ENCODE measurements at places on chromosomes 6 and 20.
A peak's percentile ranks its signal among the peaks of the same experiment; 100 is the strongest.

DNA sequence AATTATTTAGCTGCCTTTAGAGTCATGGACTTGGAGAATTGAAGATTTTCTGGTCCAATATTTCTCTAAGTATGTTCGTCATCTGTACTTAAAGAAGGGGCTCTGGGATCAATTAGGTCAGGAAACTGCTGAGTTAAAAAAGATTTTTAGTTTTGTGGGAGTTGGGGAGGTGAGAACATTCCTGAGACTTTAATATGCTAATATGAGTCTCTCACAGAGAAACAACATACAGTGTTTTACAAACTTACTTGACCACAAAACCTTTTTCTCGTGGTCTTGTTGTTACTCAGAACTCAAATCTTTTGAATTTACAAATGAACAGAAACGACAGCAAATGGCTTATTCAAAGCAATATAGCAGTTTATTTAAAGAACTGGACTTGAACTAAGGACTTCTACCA, 67.9 kb downstream of the LIN28B start:
- no peak for DNase-seq

- DNase-seq = no peak
Observed at GRCh38 chr6:24775520-24776058, 852 bp downstream of the GMNN start.

DNA sequence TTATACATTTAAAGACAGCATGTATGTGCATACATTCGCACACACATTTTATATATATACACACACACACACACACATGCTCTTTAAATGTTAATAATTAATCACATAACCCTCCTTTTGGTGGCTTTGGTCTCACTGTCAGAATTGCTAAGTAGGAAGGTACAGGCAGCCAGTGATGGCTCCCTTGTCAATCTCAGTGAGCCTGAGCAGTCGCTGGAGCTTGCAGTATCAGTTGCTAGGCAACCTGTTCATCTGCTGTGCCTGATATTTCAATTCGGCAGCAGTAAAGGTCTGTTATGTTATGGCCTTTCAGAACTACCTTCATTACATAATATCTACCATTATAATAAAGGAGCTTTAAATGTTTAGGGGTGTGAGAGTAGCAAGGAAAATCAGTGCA, 374.3 kb downstream of the LMBRD1 start:
- DNase-seq = no peak

GRCh38 chr6:168221000-168221399, 98.6 kb downstream of the DACT2 start:
- DNase-seq = no peak

DNA sequence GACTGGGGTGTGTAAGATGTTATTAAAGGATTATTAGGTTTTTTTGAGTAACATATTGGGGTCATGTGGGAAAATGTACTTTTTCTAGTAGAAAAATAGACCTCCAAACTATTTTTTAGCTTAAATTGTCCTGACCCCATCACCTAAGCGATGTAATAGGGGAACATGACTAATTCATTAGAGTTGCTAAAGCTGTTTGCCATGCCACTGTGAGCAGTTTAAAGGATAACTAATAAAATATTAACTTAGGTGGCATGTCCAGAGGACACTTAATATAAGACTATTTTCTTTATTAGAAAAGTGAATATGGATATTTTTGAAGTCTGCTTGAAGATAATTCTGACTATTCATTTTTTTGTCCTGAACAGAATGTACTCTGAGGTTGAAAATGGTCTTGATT, 545.9 kb upstream of the BTBD3 start:
- no peak for DNase-seq

- DNase-seq = peak; percentile 84
Observed at GRCh38 chr6:37051138-37052026, 45.9 kb downstream of the FGD2 start.

- DNase-seq = no peak
Observed at GRCh38 chr6:158143700-158144099, 24.4 kb downstream of the SERAC1 start.

DNA sequence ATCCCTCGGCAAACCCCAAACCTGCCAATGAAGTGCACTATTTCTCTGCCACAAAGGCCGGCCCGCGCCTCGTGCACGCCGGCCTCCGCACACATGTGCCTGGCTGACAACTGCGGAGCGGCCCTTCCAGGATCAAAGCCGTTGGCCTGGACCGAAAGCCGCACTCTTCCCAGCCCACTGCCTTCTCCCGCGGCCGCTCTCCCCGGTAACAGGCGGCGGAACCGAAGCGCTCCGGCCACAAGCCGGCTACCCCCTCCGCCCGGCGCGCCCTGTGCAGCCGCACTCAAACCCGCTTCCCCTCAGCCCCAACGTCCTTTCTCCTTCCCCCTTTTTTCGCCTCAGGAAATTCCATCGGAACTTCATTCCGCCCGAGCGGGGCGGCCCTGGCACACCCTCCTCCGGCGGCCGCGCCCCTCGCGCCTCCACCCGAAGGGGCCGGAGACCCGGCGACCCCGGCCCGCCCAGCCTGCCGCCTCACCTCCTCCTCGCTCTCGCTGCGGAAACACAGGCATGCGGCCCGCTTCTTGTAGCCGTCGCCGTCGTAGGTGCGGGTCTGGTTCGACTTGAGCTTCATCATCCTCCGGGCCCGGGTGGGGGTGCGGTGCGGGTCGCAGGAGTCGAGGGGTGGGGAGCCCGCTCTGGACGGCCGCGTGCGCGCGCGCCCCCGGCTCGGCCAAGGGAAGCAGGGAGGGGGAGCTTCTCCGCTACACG, 528 bp downstream of the NUDT3 start:
- DNase-seq = peak; percentile 41

DNA sequence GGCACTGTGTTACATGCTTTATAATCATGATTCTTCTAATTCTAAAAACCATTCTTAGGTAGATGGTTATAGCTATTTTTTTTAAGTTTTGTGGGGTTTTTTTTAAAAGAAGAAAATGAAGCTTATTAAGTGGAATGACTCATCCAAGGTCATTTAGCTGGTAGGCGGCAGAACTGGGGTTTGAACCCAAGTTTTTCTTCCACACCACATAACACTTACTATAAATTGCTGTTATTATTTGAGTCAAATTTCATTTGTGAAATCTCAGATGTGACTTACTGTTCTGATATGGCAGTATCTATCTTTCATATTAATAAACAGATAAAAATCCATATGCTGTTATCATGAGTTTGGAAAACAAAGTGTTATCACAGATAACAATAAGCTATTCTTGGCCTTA, 10.4 kb upstream of the COL10A1 start:
- no peak for DNase-seq

DNA sequence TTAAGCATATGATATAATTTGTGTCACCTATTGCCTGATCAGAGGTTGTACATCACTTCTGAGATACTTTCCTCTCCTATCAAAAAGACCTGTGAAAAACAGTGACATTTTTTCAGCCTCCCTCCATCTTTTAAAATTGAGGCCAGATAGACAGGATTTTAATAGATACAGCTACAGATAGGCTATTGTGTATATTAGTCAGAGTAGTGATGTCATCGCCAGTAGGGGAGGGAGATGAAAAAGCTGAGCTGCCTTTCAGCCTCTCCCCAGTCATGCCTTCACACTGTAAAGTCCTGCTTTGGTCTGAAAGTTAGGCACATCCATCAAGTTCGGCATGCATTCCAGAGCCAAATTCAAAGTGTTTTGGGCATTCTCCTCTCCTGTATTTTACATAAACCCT, 7.9 kb upstream of the PABPC1L start:
- DNase-seq = no peak

- no peak for DNase-seq
Observed at GRCh38 chr20:50356525-50356885, 153.7 kb upstream of the PTPN1 start.

DNA sequence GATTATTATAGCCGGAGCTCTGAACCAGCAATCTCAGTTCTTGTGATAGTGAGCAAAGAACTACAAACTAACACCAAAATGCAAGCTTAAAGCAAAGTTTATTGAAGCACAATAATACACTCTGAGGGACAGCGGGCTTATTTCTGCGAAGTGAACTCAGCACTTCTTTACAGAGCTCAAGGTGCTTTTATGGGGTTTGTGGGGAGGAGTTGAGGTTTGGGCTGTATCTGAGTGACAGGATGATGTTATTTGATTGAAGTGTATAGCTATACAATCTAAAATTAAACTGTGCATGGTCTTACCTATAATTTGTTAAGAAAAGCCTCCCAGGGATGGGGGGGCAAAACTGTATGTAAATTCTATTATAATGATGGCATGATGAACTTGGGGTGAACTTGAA, 1.0 kb upstream of the HFE start:
- DNase-seq = no peak

GRCh38 chr20:33480048-33480447, 9.8 kb upstream of the CBFA2T2 start:
- DNase-seq = no peak

- no peak for DNase-seq
Observed at GRCh38 chr6:7777074-7777473, 51.2 kb downstream of the BMP6 start.

- DNase-seq = no peak
Observed at GRCh38 chr20:33624399-33624798, 37.7 kb upstream of the C20orf144 start.

DNA sequence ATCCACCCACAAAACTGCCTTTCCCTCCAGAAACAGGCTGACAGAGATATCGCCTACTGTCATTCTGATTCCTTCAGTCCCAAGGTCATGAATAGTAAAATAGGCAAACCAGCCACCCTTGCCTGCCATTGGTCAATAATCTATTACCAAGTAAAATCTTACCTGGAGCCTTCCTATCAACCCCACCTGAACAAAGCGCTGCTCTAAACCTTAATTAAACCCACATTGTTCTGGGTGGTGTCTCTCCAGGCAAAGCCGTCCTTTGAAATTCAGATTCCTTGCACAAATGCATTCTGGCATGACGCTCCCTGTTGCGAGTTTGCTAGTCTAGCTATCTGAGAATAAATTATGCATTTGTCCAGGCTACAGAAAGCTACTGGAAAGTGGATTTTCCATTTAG, 291.6 kb upstream of the ECI2 start:
- no peak for DNase-seq

DNA sequence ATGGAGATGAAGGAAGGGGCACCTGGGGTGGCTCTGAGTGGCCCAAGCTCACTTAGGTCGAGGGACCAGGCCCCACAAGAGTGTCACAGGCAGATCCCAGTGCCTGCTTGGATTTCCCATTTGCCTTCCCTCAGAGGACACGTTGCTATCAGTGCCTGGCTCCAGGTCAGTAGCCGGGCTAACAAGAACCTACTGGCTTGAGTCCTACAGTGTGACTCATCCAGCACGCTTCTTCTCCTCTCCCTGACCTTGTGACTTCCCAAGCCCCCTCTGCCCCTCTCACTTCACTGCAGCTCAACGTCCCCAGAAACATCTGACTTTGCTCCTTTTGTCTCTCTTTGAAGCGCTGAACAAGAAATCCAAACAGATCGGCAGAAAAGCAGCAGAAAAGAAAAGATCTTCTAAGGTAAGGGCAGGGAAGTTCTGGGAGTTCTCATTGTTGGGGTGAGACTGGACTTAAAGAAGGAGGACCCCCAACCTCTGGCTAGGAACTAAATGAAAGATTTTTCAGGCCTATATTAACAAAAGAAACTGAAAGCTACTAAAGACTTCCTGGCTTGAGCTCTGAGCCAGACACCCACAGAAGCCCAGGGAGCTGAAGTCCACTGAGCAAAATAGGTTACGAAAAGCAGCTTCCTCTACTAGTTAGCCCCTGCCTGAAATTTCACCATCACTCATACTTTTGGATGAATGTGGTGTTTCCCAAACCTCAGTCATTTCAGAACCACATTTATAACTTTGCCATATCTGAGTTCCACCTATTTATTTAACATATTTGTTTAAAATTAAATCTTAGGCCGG, 21.5 kb downstream of the ASIP start:
- DNase-seq = no peak

- DNase-seq = no peak
Observed at GRCh38 chr20:10259166-10259565, 40.5 kb downstream of the SNAP25 start.

DNA sequence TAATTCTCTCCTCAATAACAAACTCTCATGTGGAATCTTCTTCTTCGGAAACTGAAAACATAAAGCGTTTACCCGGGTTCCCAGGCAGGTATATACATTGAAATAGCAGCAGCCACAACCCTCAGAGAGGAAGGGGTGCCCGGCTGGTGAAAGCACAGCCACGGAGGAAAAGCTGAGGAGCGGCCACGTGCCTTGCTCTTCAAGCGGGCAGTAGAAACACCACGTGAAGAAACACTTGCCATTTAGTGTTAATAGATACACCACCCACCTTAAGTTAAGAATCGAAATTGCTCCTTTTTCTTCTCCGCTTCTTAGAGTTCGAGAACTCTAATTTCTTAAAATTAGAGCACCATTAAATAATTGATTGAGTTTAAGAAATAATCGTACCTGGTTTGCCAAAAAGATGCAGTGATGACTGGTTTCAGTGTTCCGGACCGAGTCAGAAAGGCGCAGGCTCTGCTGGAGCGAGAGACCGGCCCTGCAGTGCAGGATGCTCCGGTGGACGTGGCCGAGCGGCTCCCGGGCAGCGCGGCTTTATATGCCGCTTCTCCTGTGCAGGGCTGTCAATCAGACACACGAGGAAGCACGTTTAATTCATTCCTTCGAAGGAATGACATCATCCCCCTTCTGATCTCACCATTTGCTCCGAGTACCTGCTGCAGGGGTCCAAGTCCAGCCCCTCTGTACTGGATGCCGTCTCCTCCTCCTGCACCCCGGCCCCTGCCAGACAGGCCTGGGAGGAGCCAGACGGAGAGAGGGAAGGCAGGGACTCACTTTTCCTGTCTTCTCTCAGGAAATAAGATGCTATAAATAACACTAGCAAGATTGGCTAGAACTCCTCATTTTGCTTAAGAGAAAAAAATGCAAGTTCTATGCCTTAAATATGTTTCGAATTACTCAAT, at the start of gene THBS2:
TSS of gene THBS2 (minus strand) at position 510 of the 902 bp plus-strand sequence. CDS start 3,062 bp downstream, outside the sequence.
- no peak for DNase-seq

GRCh38 chr6:108127826-108128225, 38.0 kb upstream of the NR2E1 start:
- no peak for DNase-seq

GRCh38 chr6:113873043-113873667, 16.0 kb downstream of the MARCKS start:
- DNase-seq = no peak

GRCh38 chr20:41769592-41770018, 151.4 kb upstream of the CHD6 start:
- DNase-seq = no peak

GRCh38 chr6:35037664-35038038, 103.5 kb downstream of the TCP11 start:
- no peak for DNase-seq

DNA sequence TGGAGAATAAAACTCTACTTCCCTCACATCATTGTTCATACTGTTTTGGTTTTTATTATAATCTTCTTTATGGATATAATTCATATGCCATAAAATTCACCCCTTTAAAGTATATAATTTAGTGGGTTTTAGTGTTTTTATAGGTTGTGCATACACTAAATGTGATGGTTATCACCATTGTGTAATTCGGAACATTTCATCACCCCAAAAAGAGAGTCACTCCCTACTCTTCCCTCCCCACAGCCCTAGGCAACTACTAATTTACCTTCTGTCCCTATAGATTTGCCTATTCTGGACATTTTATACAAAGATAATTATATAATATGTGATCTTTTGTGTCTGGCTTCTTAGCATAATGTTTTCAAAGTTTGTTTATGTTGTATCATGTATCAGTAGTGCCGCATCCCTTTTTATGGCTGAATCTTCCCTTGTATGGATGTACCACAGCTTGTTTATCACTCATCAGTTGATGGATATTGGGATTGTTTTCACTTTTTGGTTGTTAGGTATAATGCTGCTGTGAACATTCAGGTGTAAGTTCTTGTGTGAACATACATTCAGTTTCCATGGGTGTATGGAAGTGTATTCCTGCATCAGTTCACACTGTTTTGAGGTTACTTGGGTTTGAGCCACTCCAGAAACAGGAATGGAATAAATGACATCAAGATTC, 4.2 kb downstream of the TM9SF4 start:
- DNase-seq = no peak

GRCh38 chr6:138378463-138378862, 758 bp downstream of the SMIM28 start:
- no peak for DNase-seq

All from activated gamma-delta T cell (primary cell).